ENCODE measurements at places on chromosomes 12 and 14.

- no peak for DNase-seq
Observed at GRCh38 chr12:109777544-109777943, 55.7 kb downstream of the TRPV4 start.

DNA sequence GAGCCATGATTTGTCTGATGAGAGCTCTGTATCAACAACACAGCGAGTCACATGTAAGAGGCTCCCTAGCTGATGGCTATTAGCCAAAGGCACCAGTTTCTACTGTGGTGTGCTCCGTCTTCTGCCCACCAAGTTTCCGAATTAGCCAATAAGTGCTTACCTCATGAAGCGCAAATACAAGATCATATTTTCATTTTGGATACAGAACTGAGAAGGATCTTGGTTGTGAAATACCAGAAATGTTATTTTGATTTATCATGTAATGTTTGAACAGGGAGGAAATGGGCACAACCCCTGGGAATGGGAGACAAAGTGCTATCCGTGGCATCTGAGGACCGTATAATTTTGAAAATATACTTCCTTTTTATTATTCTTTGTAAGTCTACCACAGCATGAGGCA, 234.3 kb downstream of the DACT1 start:
- no peak for DNase-seq

GRCh38 chr12:40375076-40375475, 150.3 kb downstream of the LRRK2 start:
- no peak for DNase-seq

DNA sequence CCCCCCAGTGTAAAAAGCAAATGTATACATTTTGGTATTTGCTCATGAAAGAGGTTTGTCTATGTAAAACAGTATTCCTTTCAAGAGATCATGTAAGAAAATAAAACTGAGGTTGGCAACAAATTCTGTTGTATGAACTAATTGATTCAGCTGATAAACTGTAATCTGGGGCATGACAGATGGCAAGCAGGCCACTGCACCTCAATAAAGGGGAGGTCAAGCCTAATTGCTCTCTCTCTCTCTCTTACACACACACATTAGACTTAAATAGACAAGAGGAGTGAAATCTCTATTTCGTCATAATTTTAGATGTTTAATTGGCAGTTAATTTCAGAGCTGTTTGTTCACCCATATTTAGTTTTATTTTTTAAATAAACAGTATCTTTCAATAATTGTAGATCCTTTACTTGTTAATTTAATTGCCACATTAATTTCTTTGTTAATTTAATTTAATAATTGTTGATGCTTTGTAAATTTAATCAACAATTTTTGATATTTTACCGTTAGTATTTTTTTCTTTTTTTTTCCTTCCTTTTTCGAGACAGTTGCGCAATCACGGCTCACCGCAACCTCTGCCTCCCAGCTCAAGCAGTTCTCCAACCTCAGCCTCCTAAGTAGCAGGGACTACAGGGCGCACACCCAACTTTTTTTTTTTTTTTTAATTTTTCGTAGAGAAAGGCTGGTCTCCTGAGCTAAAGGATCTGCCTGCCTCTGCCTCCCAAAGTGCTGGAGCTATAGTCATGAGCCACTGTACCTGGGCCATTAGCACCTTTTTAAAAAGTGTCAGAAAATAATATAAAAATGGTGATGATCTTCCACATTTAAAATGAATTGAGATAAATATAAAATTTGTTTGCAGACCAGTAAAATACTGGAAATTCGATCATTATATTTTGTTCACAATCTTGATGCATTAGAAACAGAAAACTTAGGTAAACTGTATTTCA, 577.7 kb downstream of the SLC16A7 start:
- DNase-seq, result no peak

DNA sequence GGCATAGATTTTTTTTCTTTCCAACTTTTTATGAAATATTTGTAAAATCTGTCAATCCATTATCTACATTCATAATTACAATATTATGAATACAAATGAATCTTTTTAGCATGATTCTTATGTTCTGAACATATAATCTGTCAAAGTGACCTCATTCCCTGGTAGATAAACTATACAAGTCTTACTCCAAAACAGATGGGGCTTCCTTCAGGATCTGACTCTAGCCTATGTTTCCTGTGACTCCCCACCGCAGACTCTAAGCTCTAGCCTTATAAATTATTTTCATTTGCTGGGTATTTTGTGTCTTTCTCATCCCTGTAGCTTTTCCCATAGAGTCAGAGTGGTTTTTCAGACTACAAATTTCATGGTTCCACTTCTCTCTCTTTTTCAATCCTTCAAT, 202.1 kb upstream of the KITLG start:
- no peak for DNase-seq

GRCh38 chr12:54173066-54173726, 15.6 kb downstream of the SMUG1 start:
- DNase-seq, result no peak

DNA sequence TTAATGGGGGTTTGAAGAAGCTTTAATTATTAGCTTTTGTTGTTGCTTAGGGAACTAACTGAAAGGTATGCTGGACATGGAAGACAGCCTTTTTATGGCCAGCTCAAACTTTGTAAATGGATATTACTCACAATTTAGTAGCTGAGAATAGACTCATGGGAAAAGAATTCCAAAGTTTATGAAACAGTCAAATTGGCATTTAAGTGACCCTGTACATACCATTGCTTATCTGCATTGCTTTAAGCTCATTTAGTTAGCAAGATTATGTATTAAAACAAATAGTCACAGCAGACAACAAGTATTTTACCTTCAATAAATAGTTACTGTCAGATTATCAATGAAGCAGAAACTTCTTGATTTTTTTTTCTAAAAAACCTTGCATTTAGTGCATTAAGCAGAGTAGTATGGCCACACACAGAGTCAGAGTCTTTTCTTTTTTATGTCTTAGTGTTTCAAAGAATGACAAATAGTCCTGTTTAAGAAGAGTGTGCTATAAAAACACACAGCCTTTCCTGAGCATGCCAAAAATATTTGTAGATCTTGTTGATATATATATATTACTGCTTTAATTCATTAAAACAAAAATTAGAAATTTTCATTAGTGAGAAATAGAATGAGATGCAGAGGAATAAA, 102.2 kb downstream of the TTC6 start:
- DNase-seq, result no peak

DNA sequence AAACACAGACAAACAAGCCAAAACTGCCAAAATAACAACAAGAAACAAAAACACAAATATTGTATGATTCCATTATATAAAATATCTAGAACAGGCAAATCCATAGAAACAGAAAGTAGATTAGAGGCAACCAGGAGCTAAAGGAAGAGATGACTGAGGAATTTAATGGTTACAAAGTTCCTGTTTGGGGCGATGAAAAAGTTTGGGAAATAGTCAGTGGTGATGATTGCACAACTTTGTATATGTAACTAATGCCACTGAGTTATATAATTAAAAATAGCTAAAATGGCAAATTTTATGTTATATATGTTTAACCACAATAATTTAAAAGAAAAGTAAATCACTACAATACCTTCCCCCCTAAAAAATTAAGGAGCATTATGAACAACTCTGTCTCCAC, 24.5 kb downstream of the GNPTAB start:
- DNase-seq, result no peak

- no peak for DNase-seq
Observed at GRCh38 chr12:1616233-1617066, 12.6 kb upstream of the WNT5B start.
